ENCODE measurements at places on chromosomes 11 and 22.

DNA sequence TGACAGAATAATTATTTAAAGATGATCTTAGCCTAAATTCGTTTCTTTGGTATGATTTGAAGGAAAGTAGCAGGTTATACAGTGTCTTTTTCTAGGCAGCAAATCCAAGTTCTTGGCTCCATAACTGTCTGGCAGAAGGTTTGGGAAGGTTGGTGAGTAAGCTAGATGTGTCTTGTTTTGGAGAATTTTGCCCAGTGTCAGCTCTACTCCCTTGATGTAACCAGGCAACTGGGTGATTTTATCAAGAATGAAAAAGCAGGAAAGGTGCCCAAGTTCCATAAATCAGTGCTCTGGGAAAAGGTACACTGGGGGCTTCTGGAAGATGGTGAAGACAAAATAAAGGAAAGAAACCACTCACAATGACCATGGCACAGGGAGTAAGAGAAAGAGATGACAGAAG, 71.5 kb upstream of the USP47 start:
- DNase-seq, result no peak

GRCh38 chr11:66268952-66269905, 790 bp downstream of the RAB1B start:
- no peak for DNase-seq

DNA sequence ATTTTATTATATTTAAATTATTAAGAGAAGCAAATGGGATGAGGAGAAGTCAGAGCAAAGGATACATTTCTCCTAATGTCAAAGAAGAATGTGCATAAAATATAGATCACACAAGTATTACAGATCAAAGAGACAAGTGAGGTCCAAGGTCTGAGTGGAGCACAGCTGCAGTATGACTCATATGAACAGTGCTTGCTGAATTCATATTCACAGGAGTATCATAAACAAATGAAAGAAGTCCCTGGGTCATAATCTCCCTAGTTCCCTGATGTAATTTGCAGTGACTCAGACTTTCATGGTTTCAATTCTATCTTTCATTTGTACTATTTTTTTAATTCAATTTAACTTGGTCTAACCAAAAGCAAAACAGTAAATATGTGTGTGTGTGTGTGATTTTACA, 499.0 kb upstream of the CCDC179 start:
- DNase-seq, result no peak

GRCh38 chr22:32322986-32323385, 34.7 kb upstream of the RFPL3 start:
- no peak for DNase-seq

DNA sequence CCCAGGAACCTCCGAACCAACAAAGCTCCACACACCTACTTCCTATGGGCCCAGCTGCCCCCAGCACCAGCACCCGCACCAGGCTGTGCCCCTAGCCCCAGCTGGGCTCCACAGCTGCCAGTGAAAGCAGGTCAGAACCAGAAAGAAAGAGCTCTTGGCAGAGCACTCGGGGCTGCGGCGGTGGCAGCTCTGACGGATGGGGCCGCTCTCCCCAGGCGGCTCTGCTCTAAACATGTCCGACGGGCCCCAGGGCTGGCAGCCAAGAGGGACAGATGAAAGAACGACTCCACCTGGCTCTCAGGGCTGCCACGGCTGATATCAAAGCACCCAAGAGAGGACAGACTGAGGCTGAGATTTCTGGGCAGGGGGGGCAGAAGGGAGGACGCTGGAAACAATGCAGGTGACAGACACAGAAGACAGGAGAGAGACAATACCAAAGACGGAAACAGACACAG, 25.7 kb downstream of the LRFN4 start:
- DNase-seq, result no peak

DNA sequence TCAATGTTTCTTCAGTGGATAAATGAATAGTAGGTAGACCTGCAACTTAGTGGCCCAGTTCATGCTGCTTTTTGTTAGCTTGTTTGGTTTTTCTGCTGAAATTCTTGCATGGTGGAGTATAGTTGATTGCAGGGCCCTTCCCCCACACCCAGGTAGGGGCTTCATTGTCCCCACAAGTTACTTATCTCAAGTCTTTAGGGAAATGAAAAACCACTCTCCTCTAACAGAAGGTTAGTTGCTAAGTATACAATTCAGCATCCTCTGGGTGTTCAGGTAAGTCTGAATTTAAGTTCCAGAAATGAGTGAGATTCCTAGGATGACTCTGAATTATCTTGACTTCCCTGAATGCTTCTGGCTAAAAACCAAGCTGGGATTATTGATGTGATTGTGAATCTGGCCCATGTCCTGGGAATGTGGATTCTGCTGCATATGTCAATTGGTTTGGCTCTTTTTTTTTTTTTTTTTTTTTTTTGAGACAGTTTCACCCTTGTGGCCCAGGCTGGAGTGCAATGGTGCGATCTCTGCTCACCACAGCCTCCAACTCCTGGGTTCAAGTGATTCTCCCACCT, 40.3 kb downstream of the BCL2L13 start:
- DNase-seq, result no peak

- DNase-seq, result no peak
Measured at GRCh38 chr22:24948356-24949202, 2.1 kb upstream of the LHFPL7 start.

- DNase-seq, result no peak
Measured at GRCh38 chr22:39935116-39935515, 25.1 kb upstream of the TMA7B start.

GRCh38 chr11:17760102-17761029, 25.8 kb downstream of the KCNC1 start:
- DNase-seq, result no peak

DNA sequence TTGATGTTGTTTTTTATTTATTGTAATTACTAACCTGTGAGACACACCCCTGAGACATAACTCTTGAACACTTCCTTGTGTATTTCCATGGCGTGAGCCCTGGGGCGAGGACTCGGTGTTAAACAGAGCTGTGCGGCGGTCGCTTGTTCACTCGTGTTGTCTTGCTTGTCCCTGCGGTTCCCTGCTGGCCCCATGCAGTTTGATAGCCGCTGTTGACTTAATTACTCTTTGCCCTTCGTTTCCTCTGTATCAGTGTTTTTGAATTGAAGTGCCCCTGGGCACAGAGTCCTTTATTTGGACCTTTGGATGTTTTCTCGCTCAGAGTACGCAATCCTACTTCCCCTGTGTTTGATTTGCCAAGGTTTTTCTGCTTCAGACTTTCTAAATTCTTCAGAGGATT, 52.7 kb downstream of the TBC1D22A start:
- no peak for DNase-seq

DNA sequence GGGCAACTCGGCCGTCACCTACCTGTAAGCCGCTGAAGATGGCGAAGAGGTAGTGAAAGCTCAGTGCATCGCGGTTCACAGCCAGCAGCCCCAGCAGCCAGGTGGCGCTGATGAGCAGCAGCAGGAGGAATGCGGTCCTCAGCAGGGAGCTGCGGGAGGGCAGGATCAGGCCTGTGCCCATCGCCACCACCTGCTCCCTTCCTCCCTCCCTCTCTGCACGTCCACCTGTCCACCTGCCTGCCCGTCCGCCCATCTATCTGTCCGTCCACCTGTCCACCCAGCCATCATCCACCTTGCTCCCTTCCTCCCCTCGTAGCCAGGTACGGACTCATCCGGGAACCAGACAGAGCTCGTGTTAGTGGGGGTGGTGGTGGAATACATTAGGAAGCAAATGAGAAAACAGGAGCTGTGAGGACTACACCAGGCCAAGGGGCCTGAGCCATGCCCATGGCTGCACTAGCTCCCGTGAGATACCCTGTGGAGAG, 32.2 kb downstream of the TRMU start:
- DNase-seq, result no peak

- DNase-seq, result no peak
Measured at GRCh38 chr22:45650721-45651120, 20.9 kb upstream of the ATXN10 start.

- no peak for DNase-seq
Measured at GRCh38 chr11:33866936-33867335, 24.9 kb downstream of the LMO2 start.

- no peak for DNase-seq
Measured at GRCh38 chr11:94658888-94659287, 91.7 kb downstream of the PIWIL4 start.

GRCh38 chr11:36953976-36954375, 355.9 kb upstream of the RAG2 start:
- DNase-seq, result no peak

- no peak for DNase-seq
Measured at GRCh38 chr22:20451920-20452319, 14.3 kb upstream of the SCARF2 start.

GRCh38 chr11:111954154-111954553, 17.0 kb downstream of the DIXDC1 start:
- DNase-seq, result no peak

- no peak for DNase-seq
Measured at GRCh38 chr22:20510811-20511577, 3.6 kb downstream of the MED15 start.

DNA sequence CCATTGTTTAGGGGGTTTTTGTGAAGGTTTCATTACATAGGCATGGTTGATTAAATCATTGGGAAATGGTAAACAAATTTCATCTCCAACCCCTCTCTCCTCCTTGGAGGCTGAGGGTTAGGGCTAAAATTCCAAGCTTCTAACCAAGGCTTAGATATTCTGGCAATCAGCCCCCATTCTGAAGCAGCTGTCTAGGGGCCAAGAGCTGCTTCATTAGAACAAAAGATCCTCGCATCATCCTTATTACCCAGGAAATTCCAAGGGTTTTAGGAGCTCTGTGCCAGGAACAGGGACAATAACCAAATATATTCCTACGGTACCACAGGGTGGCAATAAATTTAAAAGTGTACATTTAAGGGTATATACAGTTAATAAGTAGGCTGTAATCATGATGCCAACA, 22.5 kb upstream of the EED start:
- no peak for DNase-seq

DNA sequence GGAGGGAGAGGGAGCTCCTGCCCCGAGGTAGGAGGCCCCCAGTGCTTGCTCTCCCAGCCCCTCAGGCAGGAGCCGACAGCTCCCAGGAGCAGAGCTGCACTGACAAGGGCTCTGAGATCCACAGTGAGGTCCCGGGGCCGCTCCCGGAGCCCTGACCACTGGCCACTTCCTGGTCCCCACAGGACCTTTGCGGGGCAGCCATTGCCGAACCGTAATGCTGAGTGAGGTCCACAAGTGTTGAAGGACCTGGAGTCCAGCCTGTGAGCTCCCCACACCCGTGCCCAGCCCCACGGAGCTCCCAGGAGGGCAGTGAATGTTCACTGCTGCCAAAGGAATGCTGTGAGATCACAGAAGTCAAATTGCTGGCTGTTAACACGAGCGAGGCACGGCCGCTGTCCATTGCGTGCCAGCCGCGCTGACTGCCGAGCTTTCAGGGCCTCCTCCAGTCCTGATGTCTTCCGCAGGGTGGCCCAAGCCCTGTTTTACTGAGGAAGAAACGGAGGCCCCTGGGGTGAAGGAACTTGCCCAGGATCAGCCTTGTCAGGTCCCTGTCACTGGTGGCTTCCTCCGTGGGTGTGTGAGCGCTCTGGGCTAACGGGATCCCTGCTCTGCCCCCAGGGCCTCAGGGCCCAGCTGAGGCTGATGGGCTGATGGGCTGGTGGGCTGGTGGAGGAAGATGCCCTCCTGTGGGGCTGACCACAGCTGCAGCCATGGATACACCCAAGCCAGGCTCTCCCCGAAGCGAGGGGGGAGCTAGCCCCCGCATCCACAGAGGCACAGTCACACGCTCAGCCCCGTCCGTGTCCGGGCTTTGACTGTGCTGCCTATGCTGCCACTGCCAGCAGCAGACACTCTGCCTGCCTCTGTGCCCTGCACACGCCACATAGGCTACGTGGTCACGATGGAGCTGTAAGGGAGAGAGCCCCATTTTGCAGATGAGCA, 70.8 kb downstream of the WNT7B start:
- no peak for DNase-seq

DNA sequence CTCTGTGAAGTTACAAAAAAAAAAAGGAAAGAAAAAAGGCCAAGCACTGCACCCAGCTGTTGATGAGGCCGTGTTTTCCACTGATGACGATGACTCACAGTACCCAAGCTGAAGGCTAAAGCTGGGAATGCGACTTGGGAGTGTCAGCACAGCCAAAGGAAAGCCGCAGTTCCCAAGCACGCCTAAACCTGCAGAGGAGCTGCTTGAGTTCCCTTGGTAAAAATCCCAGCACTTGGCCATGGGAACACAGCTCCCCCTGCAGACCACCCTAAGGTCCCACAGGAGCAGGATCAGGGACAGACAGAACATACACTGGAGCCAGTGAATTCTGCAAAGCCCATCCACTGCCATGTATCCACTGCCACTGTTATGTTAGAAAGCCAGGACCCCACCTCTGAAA, 39.9 kb downstream of the SERGEF start:
- DNase-seq, result no peak

- DNase-seq, result no peak
Measured at GRCh38 chr11:65506290-65506771, 7.5 kb downstream of the MALAT1 start.

GRCh38 chr11:102575012-102575411, 44.5 kb upstream of the MMP7 start:
- DNase-seq, result no peak

- no peak for DNase-seq
Measured at GRCh38 chr11:63282579-63282978, 39.2 kb upstream of the SLC22A25 start.

DNA sequence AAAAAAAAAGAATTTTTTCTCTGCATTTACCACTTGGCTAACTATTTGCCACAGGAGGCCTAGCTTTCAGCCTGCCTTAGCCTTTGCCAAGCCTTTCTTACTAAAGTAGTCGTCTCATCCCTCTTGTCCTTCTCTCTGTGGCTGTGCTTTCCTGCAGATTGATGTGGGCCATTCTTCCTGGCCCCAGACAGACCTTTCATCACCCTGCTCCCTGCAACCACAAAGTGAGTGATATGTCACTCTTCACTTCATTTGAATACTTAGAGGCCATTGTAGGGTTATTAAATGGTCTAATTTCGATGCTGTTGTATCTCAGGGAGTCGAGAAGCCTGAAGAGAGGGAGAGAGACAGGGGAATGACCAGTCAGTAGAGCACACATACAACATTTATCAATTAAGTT, 37.6 kb downstream of the ART5 start:
- DNase-seq, result no peak

DNA sequence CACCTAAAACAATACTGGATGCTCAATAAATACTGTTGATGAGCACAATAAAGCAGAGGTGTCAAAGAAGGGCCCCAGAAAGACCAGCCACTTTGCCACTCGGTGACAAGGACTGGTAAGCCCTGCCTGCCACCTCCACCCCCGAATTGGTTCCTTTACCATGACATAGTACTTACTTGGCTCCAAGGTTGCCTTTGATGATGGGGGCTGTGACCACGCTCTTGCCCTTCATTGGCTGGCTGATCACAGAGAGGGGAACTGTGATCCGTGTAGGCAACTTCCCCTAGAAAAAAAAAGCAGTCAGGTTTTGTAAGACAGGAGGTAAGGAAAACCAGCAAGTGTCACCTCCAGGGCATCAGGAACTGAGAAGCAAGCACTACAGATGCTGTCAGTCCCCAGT, 29.7 kb downstream of the NFRKB start:
- no peak for DNase-seq
